Femur (tissue), 1 donor: ENCODE measurements at places on chromosomes 2 and 18.

DNA sequence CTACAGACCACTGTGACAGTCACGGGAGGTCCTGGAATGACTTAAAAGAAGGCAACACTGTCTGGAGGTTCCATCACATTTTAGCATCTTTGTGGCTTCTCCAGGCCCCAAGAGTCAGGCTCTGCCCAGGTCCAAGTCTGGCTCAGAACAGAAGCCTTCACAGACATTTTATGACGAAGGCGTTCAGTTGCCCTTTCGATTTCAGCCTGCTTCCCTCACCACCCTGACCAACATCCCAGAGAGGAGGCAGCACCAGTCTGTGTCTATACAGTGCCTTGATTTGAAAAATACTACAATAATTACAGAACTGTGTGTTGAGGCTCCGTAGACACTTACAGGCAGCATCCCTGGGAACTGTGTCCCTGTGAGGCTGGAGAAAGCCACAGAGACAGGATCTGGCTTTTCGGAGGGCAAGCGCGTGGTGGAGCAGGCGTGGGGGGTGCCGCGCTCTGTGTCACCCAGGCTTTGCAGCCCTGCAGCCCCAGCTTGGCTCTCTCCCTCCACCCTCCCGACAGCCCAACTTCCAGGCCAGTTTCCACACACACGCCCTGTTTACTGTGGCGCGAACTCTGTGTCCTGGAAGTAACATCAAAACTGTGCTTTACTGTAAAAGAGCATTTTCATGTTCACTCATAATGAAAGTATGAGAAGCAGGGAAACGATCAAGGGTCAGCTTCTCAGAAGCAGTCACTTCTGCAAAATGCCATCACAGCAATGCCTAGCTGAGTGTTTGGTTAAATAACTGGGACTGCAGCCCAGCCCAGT, 153.5 kb upstream of the ALKAL2 start:
- DNase-seq: no peak

- no peak for DNase-seq
These were observed 869.4 kb upstream of the ID2 start for GRCh38 chr2:7812231-7812995.

DNA sequence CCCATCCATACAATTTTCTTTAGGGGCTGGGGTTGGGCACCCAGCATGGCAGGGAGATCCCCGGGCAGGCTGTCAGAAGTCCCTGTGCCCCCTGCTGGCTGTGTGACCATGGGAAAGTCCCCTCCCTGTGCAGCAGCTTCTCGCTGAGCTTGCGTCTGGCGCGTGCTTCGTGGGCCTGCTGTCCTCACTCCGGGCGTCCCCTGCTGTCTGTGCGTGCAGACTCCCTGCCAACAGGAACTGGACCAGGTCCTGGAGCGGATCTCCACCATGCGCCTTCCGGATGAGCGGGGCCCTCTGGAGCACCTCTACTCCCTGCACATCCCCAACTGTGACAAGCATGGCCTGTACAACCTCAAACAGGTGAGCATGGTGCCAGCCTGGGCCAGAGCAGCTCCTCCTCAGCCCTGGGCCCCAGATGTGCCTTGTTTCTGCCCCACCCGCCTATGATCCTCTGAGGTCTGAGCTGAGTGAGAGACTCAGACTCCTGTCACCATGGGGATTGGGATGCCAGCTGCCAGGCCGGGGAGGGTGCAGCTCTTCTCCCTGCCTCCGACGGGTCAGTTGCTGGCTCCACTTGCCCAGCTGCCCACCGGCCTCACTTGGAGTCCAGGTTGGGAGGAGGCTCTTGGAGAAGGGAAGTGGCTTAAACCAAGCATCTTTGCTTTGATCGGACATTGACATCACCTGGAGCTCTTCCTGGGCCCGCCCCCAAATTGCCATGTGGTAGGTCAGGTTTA, 28.6 kb downstream of the IGFBP2 start:
- DNase-seq: no peak

- DNase-seq: no peak
These were observed 45.4 kb upstream of the TAF1B start for GRCh38 chr2:9797681-9798556.

DNA sequence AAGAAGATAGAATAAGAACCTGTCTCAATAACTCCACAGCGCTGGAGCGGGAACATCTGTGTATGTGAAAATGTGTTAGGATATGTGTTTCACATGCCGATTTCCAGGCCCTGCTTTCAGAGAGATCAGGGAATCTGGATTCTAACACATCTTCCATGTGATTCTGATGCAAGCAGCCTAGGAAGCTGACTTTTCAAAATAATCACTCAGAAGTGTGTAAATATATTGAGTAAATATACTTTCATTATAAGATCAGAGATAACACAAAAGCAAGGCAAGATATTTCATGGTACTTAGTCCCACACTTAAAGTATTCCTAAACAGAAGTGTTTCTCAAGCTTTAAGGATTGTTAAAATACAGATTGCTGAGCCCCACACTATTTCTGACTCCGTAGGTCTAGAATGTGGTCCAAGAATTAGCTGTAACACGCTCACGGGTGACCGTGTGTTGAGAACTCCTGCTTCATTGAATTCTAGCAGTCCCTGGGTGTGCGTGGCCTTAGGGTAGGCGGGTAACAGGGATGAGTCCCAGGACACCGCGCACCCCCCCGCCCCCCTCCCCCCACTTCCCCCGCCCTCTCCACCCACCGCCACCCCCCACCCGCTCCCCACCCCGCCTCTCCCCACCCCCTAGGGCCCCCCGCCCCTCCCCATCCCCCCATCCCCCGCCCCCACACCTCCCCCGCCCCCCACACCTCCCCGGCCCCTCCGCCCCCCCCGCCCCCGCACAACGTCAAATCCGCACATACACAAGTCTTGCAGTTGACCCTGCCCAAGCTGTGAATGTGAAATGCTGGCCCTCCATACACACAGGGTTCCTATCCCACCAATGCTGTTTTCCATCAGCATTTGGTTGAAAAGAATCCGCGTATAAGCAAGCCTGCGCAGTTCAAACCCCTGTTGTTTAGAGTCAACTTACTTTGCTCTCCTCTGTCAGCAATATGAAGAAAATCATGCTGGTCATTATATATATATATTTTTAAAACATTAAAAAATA, 94.2 kb upstream of the SLC39A10 start:
- DNase-seq: no peak

DNA sequence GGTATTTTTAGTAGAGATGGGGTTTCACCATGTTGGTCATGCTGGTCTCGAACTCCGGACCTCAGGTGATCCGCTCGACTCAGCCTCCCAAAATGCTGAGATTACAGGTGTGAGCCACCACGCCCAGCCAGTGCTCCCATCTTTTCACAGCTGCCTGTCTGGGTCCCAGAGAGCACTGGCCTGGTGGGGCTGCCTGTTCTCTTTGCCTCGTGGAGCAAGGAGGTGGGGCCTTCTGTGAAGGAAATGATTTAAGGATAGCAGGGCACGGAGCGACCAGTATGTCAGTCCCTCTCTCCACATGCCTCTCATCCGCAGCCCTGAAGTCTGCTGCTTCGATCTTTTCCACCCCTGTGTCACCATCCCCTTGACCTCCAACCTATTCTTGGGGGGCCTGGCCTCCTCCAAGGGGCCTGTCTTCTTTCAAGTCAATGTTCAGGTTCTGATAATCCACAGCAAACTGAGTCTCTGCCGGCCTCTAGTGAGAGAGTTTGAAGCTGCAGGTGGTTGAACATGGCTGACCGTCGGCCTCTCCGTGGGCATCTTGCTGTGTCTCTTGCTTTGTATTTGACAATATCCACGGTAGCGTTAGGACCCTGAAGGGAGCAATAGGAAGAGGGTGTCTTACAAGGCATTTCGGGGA, 28.2 kb upstream of the GIGYF2 start:
- peak; percentile 48 for DNase-seq

DNA sequence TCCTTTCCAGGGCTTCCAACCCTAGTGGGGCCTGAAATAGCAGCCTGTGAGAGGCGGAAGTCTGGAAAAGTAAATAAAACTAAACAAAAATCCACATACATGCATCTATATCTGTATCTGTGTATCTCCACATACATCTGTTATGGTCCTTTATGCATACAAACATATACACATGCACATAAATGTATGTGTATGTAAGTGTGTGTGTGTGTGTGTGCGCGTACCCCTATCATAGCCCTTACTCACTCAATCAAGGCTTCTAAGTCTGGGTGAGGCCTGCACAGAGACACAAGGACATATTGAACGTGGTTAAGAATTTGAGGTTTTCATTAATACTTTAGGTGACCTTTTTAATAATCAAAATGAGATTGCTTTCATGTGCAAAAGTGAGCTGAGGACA, 98.9 kb upstream of the CYRIA start:
- DNase-seq: no peak

DNA sequence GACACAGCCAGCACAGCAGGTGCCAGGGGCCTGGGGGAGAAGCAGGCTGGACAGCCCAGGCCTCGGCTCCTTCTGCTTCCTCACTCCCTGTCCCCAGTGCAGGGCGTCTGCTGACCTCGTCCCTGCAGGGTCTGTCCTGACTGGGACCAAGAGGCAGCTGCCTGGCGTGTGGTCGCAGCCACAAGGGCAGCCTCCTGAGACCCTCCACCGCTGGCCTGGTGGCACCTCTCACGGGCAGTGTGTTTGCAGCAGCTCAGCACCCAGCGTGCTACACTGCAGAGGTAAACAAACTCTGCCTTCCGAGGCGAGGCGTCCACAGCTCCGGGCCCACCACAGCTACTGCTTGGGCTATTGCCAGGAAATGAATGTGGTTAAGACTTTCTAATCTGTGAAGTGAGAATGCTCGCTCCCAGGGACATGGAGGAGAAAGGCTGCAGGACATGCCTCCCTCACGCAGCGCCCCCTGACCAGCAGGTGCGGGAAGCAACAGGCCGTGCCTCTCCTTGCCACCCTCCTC, 46.1 kb upstream of the HPCAL1 start:
- no peak for DNase-seq

DNA sequence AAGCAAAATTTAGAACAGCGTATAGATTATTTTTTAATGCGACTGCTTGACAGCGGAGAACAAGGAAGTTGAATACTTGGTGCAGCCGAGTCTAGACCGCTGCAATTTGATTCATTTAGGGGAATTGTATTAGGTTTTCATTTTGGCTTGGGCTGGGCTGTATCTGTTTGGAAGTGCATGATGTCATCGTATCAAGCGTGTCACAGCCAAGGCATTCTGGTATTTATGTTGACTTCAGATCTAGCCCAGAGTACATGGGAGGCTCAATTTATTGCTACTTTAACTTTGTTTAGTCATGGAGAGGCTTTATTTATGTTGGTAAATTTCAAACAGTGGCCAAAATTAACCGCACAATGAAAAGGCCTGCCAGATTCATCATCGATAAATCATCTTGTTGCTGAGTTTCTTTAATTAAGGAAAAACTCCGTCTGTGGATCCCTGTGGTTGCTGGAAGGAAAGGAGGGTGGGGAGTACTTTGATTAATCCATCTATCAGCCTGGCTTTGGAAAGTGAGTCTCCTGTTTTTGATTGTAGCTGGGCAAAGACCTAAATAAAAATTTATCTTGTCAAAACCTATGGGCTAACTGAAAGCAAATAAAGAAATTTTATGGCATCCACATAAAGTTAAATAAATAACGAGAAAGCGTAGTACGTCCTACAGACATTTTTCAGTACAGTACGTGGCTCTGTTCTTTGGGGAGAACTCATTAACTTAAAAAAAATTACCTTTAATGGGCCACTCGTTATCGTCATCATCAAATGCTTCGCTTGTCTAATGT, 230.4 kb upstream of the SPRED2 start:
- peak; percentile 54 for DNase-seq

DNA sequence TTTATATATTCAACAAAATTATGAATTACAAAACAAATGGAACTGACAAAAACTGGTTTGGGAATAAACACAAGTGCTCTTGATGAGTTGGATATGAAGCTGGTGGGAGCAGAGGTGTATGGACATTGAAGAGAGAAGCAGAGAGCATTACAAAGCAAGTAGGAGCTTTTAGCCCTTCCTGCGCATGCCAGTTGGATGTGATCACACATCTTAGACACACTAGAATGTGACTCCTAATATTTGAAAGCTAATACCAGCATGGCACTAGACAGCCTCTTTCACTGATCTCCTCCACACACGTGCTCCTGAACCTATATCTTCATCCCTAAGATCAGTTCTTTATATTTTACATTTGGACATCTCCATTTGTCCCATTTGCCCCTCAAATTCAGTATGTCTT, 298.1 kb downstream of the MTX2 start:
- no peak for DNase-seq

- DNase-seq: no peak
These were observed 3.1 kb downstream of the SLC38A11 start for GRCh38 chr2:164952057-164952702.

DNA sequence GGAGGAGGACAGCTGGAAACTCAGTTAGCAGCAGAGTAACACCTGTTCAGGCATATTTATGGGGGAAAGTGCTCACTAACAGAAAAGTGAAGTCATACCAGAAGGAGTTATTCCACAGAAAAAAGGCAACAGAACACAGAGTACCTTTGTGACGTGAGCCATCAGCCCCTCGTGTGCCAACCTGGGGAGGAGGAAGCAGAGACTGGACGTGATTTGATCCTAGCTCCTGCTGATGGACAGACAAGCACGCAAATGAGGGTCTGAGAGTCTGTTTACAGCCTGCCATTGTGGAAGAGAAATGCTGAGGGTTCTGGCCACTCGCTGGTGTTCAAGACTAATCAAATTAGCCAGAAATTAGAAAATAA, 120.7 kb downstream of the ZNF521 start:
- no peak for DNase-seq

- DNase-seq: no peak
These were observed 78.4 kb upstream of the AQP4 start for GRCh38 chr18:26943906-26944305.

- DNase-seq: peak; percentile 82
These were observed at the start of gene ATOH8 for GRCh38 chr2:85753525-85754312. Gene ATOH8 (plus strand): TSS chr2:85753991. CDS start chr2:85754190, 199 bp downstream.

GRCh38 chr2:26317377-26318105, 28.4 kb upstream of the SELENOI start:
- no peak for DNase-seq

- no peak for DNase-seq
These were observed 23.0 kb downstream of the STK39 start for GRCh38 chr2:168224346-168224745.

DNA sequence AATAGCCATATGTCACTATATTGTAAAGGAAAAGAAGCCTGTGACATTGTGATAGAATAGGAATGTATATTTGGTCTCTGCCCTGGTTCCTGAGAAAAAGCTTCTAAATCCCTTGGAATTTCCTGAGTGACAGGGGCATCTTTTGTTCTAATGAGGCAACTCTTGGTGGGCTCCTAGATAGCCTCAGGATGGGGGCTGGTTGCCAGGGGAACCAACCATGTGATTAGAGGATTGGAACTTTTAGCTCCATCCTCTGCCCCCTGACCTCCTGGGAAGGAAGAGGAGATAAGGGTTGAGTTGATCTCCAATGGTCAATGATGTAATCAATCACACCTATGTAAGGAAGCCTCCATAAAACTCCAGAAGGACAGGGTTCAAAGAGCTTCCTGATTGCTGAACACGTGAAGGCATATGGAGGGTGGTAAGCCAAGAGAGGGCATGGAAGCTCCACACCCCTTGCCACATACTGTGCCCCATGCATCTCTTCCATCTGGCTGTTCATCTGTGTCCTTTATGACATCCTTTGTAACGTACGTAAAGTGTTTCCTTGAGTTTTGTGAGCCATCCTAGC, 2.9 kb upstream of the ME2 start:
- no peak for DNase-seq

- peak; percentile 75 for DNase-seq
These were observed 62.3 kb upstream of the YWHAQ start for GRCh38 chr2:9693196-9693491.
